Stimulated activated CD8-positive, alpha-beta memory T cell treated with anti-CD3 and anti-CD28 coated beads, Interleukin-7, amount 100 ng/mL, for 1 hour (primary cell): ENCODE measurements at places on chromosomes 12 and 14.

GRCh38 chr12:94560431-94561221 is 89.7 kb downstream of the TMCC3 start:
- DNase-seq: no peak

GRCh38 chr14:25394356-25394755 is 344.4 kb upstream of the STXBP6 start:
- no peak for DNase-seq

- DNase-seq: no peak
Measured at GRCh38 chr14:35503646-35504045, 30.3 kb upstream of the INSM2 start.

- no peak for DNase-seq
Measured at GRCh38 chr14:102913341-102914211, 8.9 kb upstream of the AMN start.

DNA sequence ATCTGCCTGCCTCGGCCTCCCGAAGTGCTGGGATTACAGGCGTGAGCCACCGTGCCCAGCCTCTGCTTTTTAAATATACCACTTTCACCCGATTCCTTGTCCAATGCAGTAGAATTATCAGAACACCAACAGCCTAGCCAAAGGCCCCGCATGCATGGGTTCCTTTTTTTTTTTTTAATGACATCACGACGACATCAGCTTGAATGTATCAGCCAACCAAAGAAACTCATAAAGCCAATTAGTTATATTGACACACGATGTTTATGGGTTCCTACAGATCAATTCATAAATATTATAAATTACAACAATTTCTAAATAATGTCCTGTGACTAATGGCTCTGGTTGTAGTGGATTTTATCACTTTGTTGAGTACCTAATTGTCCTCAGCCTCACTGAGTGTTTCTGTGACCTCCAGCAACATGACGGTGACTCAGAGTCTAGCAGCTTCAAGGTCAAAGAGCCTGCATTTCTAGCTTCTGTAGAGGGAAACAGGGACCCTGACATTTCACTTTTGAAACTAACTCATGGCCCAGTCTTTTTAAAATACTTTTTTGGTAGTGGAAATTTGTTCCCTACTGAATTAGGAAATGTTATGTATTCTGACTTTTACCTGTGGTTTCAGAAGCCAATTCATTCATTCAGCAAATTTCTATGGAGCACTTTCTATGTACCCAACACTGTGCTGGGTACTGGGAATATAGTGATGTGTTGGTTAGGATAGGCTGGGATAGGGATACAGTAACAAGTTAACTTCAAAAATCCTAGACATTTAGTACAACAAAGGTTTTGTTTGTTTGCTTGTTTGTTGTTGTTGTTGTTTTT is 144.1 kb downstream of the SUDS3 start:
- DNase-seq: no peak
